Activated T-cell treated with anti-CD3 and anti-CD28 coated beads for 4 hours (primary cell): ENCODE measurements at places on chromosomes 11 and 22.

DNA sequence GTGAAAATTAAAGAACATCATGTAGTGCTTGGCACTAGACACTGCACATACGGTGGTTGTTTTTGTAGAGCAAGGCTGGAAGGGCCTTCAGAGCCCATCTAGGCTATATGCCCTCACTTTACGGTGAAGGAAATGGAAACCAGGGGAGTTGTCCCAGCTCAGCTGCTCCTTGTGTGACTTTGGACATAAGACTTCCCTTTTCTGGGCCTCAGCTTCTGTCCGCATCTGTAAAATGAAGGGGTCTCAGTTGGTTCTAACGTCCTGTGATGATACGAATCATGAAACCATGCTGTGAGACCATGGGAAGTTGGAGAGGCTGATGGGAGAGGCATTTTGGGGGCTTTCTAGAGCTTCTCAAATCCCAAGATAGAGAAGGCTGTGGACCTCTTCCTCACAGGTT, 4.7 kb downstream of the KCNE3 start:
- DNase-seq: no peak

- no peak for DNase-seq
Measured at GRCh38 chr22:20740222-20740951, 33.5 kb upstream of the SERPIND1 start.

DNA sequence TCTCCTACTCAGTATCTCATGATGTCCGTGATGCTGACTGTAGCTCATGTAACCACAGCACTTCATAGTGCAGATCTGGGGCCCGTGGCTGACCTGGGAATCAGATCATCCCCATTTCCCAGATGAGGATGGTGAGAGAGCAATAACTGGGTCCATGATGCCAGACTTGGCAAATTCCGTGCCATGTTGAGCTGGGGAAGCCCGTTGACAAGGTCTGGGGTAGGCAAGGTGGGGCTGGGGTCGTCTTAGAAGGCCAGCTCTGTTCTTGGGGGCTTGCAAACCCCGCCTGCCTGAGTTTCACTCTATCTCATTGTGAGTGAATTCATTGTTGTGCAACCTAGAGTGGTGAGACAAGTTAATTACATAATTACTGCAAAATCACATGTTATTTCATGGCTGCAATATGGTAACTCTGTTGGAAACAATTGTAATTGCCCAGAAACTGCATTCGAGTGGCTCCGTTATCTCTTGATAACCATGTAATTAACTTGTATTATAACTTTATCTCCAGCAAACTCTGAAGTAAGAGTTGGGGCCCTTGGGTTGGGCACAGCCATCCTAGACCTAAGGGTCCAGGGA, 41.7 kb downstream of the LMO1 start:
- DNase-seq: no peak

DNA sequence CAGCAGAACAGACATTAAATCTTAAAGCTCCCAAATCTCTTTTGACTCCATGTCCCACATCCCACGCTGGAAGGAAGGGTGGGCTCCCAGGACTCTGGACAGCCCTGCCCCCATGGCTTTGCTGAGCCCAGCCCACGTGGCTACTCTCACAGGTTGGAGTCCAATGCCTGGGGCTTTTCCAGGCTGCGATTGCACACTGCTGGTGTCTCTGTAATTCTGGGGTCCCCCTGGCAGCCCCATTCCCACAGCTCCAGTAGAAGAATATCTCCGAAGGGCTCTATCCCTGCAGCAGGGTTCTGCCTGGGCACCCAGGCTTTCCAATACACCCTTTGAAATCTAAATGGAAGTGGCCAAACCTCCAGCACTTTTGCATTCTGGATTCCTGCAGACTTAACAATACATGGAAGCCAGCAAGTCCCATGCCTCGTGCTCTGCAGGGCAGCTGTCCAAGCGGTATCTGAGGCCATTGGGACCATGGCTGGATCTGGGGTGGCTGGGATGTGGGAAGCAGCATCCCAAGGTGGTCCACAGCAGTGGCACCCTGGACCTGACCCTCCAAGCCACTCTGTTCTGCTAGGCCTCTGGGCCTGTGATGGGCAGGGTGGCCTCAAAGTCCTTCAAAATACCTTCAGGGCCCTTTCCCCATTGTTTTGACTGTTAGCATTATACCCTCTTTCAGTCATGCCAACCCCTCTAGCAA, 47.9 kb upstream of the TH start:
- no peak for DNase-seq

- no peak for DNase-seq
Measured at GRCh38 chr11:12509371-12509770, 132.0 kb downstream of the PARVA start.

GRCh38 chr11:76026281-76026680, 180.0 kb downstream of the WNT11 start:
- DNase-seq: no peak

DNA sequence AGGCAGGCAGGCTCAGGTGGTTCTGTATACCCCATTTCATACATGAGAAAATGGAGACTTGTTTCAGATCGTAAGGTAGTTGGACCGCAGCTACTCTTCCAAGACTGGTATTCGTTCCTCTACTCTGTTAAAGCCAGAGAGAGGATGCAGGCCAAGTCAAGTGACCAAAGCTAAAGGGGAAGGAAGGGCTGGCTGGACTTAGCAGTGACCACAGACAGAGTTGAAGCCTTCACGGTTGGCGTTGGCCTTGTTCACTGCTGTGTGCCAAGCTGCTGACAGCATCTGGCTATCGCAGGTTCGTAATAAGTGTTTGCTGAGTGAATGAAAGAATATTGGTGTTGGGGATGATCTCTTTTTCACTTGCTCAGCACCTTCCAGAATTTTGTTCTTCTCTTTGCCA, 64.2 kb downstream of the PTPRJ start:
- DNase-seq: no peak

DNA sequence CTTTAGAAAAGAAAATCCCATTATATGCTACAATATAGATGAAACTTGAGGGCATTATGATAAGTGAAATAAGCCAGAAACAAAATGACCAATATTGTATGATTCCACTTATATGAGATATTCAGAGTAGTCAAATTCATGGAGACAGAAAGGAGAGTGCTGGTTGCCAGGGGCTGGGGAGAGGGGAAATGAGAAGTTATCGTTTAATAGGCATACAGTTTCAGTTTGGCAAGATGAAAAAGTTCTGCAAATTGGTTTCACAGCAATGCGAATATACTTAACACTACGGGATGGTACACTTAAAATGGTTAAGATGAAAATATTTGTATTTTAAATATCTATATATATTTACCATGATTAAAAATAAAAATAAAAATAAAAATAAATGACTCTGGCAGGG, 31.1 kb upstream of the RDX start:
- no peak for DNase-seq

DNA sequence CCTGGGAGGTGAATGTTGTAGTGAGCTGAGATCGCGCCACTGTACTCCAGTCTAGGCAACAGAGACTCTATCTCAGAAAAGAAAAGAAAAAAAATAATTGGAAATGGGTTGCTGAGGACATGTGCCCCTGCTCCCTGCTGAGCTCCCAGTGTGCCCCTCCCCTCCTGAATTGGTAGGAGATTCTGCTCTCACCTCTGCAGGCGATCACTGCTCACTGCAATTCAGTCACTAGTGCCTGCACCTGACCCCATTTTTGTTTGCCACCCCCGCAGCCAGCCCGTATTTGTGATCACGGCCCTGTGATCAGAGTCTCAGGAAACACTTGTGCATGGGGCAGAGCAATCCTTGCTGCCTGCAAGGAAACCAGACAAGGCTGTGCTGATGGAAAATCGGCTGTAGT, 16.3 kb upstream of the SEC14L3 start:
- DNase-seq: no peak

DNA sequence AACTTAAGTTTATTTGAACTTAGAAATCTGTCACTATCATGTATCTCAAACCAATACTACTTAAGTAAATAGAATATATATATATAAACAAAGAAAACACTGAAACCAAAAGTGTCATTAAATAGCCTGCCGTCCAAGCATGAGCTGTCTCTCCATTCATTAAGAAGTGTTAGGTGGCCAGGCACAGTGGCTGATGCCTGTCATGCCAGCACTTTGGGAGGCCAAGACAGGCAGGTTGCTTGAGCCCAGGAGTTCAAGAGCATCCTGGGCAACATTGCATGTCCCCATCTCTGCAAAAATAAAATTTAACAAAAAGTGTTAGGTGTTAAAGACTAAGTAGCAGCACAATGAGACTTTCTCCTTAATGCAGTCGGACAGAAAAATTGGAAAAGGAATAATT, 14.0 kb downstream of the CD6 start:
- no peak for DNase-seq

- no peak for DNase-seq
Measured at GRCh38 chr11:113906038-113906437, 1.4 kb downstream of the HTR3B start.

DNA sequence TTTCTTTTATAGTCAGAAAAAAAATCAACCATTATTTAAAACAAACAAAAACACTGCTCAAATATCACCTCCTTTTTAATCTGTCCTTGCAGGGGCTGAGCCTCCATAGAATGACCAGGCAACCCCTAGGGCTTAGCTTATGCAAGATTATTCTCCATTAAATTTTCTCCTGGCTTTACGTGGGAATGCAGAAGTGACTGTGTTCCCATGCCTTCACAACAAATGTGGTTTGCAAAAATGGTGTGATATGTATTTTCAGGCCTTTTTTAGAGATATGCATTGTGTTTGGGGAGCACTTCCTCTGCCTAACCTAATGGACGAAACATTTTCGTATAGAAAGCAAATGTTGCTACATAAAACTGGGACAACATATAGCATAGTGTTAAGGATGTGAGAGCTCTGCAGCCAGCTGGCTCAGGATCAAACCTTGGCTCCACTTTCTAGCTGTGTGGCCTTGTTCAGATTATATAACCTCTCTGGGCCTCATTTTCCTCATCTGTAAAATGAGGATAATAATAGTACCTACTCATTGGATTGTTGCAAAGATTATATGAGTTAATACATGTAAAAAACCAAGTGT, 82.6 kb downstream of the PARVA start:
- no peak for DNase-seq

GRCh38 chr11:33598426-33599069, 102.1 kb downstream of the C11orf91 start:
- no peak for DNase-seq

- no peak for DNase-seq
Measured at GRCh38 chr11:101497291-101497690, 86.5 kb downstream of the TRPC6 start.

- no peak for DNase-seq
Measured at GRCh38 chr11:35650006-35650405, 12.6 kb upstream of the TRIM44 start.

DNA sequence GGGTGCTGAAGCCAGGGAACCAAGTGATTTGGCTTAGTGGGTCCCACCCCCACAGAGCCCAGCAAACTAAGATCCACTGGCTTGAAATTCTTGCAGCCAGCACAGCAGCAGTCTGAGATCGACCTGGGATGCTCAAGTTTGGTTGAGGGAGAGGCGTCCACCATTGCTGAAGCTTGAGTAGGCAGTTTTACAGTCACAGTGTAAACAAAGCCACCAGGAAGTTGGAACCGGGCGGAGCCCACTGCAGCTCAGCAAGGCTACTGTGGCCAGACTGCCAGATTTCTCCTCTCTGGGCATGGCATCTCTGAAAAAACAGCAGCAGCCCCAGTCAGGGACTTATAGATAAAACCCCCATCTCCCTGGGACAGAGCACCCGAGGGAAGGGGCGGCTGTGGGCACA, 424.1 kb upstream of the TENM4 start:
- DNase-seq: no peak

DNA sequence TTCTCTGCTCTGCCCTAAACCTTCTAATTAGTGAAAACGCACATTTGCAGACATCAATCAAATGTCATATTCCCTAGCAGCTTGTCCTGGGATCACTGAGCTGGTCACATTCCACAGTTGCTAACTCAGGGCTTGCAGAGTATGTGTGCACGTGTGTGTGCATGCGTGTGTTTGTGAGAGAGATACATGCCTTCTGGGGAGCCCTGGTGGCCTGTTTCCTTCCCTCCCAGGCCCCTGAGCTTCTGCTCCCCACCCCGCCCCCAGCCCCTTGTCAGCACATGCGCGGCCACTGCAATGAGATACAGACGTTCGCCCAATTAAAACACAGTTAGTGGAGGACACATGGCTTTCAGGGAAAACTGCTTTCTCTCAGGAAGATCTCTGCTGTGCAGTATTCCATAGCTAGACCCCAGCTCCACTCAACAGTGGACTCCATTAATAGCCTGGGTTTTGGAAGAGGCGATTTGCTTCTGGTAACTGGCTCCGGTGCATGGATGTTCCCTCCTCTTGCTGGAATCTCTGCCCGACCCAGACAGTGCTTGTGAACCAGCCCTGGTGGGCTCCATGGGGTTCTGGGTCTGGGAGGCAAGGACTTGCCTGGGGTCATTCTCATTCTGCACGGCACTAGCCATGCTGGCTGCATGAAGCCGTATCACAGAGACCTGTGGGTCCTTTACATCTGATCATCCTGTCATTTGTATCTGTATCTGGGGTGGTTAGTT, 17.7 kb downstream of the LRP5 start:
- no peak for DNase-seq

DNA sequence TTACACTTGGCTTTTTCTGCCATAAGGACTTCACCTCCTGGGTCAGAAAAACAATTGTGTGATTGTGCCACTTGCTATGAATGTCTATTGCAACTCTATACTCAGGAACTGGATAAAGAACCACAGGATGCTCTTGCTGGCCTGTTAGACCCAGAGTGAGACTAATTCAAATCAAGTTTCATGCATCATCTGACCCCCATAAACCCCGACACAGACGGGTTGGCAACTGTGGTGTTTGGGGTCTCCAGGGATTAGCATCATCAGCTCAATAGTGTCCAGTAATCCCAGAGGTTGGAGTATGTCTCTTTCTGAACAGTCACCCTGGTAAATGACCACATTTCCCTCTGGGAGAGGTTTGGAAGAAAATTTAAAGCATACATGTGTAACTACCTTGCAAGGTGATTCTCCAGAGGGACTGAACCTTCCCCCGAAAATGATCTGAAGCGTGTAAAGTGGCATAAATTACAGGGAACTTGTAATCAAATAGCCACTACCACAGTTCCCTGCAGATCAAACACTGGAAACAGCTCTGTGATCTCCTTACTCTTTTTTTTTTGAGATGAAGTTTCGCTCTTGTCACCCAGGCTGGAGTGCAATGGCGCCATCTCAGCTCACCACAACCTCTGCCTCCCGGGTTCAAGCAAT, 1097.6 kb downstream of the TBC1D22A start:
- DNase-seq: no peak

GRCh38 chr11:8926236-8926635, 6.5 kb downstream of the C11orf16 start:
- no peak for DNase-seq

- no peak for DNase-seq
Measured at GRCh38 chr11:125275905-125276618, 111.5 kb downstream of the PKNOX2 start.

DNA sequence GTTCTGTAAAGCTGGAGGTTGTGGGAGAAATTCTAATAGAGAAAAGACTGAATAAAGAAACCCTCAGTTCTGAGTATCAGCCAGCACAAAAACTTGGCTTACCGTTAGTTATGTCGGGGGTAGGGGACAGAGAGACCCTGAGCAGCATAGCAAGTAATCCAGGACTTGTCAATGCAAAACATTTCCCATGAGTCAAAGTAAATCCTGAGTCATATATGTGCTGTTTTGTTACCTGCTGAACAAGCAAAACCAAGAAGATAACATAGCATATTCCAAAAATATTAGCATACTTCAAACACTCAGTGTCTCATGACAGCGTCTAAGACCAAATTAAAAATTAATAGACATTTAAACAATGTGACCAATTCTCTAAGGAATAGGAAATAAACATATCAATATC, 75.1 kb upstream of the LUZP2 start:
- no peak for DNase-seq
